ENCODE measurements at places on chromosomes 4 and X. TPM values are rescaled to one million over a fixed set of nuclear protein-coding genes. Genes with fewer than 3 reads are reported as not detected.

DNA sequence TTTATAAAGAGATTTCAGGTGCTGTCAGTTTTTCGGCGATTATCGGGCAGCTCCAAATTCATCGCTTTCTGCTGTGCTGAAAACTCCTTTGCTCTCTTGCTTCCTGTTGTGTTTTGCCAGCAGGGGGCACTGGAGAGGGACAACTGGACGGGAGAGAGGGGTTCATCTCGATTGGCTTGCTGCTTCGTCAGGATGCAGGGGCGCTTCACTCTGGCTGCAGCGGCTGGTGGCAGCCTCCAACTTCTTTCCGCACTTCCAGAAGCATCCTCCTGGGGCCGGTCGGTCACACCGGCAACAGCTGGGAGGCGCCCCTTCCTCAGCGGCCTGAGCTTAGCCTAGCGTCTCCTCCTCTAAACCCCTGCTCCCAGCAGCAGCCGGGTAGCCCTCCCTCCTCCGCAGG lies 29.5 kb downstream of the MSL3 start:
- H3K4me3 ChIP-seq: no peak overlapping the region
- no peak overlapping the region for H3K27ac ChIP-seq
- no peaks in the 10 kb centered on the region for H3K4me1 ChIP-seq
- DNase-seq: peak; percentile 48
- no peaks in the 10 kb centered on the region for H3K27me3 ChIP-seq

ZAR1 gene
- not detected for total RNA-seq

DNA sequence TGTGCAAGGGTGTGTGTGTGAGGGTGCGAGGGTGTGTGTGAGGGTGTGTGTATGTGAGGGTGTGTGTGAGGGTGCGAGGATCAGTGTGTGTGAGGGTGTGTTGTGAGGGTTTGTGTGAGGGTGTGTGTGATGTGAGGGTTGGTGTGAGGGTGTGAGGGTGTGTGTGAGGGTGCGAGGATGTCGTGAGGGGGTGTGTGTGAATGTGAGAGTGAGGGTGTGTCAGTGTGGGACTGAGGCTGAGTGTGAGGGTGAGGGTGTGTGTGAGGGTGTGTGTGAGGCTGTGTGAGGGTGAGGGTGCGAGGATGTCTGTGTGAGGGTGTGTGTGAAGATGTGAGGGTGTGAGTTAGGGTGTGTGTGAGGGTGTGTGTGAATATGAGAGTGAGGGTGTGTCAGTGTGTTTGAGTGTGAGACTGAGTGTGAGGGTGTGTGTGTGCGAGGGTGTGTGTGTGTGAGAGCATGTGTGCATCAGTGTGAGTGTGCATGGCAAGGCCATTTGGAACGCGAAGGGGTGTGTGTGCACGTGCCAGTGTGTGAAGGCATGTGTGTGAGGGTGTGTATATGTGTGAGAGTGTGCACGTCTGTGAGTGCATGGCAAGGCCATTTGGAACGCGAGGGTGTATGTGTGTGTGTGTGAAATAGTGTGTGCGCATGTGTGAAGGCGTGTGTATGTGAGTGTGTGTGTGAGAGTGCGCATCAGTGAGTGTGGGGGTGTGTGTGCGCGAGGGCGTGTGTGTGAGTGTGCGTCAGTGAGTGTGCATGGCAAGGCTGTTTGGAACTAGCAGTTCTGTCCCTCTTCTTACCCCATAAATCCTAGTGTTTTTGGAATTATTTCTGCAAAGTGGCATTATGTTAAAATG lies 69.8 kb downstream of the RGS12 start:
- no peak overlapping the region for H3K4me3 ChIP-seq
- DNase-seq: no peak
- no peak overlapping the region for H3K27ac ChIP-seq
- H3K4me1 ChIP-seq: peaks cover 4% of the 10 kb centered on the region

SH3TC1 gene
- total RNA-seq: 88.3 TPM

DNA sequence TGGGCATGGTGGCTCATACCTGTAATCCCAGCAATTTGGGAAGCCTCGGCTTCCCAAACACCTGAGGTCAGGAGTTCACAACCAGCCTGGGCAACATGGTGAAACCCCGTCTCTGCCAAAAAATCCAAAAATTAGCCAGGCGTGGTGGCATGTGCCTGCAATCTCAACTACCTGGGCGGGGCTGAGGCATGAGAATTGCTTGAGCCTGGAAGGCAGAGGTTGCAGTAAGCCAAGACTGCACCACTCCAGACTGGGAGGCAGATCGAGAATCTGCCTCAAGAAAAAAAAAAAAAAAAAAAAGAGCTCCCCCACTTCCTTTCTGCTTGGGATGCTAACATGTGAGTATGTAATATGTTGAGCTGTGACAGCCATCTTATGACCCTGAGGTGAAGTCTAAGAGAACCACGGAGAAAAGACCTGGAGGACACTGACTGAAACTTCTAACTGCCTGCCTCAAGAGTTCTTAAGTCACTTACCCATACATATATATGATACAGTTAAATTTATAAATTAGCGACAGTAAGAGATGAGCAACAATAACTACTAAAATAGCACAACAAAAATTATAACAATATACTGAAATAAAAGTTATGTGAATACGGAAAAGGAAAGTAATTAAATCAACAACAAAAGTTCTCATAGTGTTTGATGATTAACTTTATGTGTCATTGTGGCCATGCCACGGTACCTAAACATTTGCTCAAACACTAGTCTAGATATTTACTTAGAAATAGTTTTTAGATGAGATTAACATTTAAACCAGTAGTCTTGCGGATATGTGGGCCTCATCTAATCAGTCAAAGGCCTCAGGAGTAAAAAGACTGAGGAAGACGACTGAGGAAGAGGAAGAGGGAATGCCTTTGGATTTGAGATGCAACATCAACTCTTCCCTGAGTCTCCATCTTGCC lies 178.3 kb downstream of the OPHN1 start:
- H3K36me3 ChIP-seq: no peaks in the 10 kb centered on the region
- no peaks in the 10 kb centered on the region for H3K27me3 ChIP-seq
- H3K4me1 ChIP-seq: no peaks in the 10 kb centered on the region
- DNase-seq: no peak
- H3K27ac ChIP-seq: no peak overlapping the region

HS3ST1 gene
- total RNA-seq: 6.0 TPM

- H3K27ac ChIP-seq: no peak overlapping the region
- peaks cover 11% of the 10 kb centered on the region for H3K4me1 ChIP-seq
- no peaks in the 10 kb centered on the region for H3K27me3 ChIP-seq
- no peaks in the 10 kb centered on the region for H3K36me3 ChIP-seq
These were observed 298.2 kb upstream of the KLF3 start for GRCh38 chr4:38365748-38366310.

DNA sequence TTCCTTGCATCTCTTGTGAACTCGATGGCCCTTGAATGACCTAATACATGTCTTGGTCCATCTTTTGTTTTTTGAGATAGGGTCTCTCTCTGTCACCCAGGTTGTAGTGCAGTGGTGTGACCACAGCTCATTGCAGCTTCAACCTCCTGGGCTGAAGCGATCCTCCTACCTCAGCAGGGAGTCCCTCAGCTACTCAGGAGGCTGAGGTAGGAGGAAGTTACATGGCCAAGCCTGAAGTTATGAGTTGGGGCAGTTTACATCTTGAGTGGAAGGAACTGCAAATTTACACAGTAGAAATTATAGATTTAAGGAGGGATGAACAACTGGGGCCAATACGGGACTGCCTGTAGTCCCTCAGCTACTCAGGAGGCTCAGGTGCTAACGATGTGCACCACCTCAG lies 97.2 kb upstream of the METTL14 start:
- no peak overlapping the region for H3K4me3 ChIP-seq
- H3K27ac ChIP-seq: no peak overlapping the region
- no peaks in the 10 kb centered on the region for H3K36me3 ChIP-seq

DNA sequence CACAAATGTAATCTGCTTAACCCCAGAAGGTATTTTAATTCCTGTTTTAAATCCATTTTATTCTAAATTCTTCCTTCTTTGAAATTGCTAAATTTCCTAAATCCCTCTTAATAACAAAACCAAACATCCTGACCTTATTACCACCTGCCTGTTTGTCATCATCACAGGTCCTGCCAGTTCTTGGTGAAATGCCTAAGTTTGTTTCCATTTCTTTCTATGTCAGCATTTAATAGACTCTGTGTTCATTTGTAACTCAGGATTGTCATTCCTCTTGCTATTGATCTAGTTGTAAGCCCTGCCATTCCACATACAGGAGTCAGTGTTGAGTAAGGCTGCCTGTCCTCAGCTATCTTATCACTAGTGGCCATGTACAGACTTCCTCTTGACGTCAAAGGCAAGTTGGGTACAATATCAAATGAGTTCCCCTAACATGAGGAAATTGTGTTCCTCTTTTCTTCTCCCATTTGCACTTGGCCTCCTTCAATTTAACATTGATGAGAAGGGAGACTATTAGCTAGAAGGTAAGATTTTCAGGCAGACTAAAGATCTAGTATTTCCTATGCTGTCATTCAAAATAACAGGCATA lies 440.1 kb downstream of the AFF2 start:
- no peaks in the 10 kb centered on the region for H3K27me3 ChIP-seq
- no peaks in the 10 kb centered on the region for H3K36me3 ChIP-seq
- DNase-seq: no peak
- H3K27ac ChIP-seq: no peak overlapping the region
- H3K4me3 ChIP-seq: no peak overlapping the region

DNA sequence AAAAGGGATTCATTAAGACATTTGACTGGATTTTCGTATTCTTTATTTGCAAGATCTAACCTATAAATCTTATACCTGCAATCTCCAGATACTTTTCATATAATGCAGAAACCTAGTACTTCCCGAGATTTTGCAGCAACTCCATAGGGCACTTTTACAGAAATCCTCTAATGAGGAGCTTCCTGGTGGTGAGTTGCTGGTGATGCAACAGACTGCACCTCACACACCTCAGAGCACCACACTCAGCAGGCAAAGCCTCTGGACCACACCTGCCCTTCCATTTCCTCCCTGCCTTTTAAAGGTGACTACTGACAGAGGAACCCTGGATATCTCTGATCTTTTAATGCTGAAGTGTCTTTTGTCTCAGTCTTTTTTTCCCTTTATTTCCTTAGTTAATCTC lies 289.4 kb downstream of the TRAM1L1 start:
- no peak overlapping the region for H3K4me3 ChIP-seq
- H3K4me1 ChIP-seq: no peaks in the 10 kb centered on the region
- H3K27ac ChIP-seq: no peak overlapping the region

- H3K4me1 ChIP-seq: peaks cover 10% of the 10 kb centered on the region
- no peaks in the 10 kb centered on the region for H3K36me3 ChIP-seq
- no peak overlapping the region for H3K4me3 ChIP-seq
- no peaks in the 10 kb centered on the region for H3K27me3 ChIP-seq
- peak overlapping the region; percentile 65 for H3K27ac ChIP-seq
These were observed 492.9 kb downstream of the INPP4B start for GRCh38 chr4:142353149-142353738.

DNA sequence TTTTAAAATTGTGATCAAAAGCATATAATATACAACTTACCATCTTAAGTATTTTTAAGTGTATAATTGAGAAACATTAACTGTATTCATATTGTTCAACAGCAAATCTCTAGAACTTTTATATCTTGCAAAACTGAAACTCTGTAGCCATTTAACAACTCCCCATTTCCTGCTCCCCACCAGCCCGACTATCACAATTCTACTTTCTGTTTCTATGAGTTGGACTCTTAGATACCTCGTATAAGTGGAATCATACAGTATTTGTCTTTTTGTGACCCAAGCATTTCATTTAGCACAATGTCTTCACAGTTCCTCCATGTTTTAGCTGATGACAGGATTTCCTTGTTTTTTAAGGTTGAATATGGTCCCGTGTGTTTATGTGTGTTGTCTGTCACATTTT lies 106.0 kb downstream of the LRBA start:
- H3K4me3 ChIP-seq: no peak overlapping the region
- no peak overlapping the region for H3K27ac ChIP-seq
- H3K36me3 ChIP-seq: no peaks in the 10 kb centered on the region
- H3K4me1 ChIP-seq: no peaks in the 10 kb centered on the region
- no peaks in the 10 kb centered on the region for H3K27me3 ChIP-seq
- DNase-seq: no peak

GRCh38 chr4:141807103-141807891 lies 170.9 kb downstream of the IL15 start:
- no peak for DNase-seq
- no peak overlapping the region for H3K4me3 ChIP-seq
- H3K27ac ChIP-seq: no peak overlapping the region
- H3K4me1 ChIP-seq: no peaks in the 10 kb centered on the region

DNA sequence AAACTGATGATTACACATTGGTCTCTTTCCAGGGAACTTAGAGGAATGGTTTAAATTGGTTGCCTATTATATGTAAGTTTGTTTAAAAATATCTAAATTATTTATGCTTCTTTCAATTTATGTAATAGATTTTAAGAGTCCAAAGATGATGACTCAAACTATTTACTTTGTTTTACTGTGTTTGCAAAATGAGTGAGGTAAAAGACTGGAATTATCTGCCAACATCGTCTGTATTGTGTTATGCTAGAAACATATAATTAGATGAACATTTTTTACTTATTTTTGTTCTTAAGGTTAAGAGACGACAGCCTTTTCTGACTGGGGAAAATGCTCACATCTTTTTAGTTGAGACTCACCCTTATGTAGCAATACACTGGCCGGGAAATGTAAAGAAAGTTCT lies 51.1 kb upstream of the SYTL5 start:
- no peaks in the 10 kb centered on the region for H3K36me3 ChIP-seq
- DNase-seq: no peak
- H3K4me1 ChIP-seq: no peaks in the 10 kb centered on the region
- H3K4me3 ChIP-seq: no peak overlapping the region
- H3K27ac ChIP-seq: no peak overlapping the region

MOSPD2 gene
- 20.2 TPM for total RNA-seq

FGFBP1 gene
- not detected for total RNA-seq

GLUD2 gene
- total RNA-seq: 0.59 TPM

DGKK gene
- total RNA-seq: not detected

DNA sequence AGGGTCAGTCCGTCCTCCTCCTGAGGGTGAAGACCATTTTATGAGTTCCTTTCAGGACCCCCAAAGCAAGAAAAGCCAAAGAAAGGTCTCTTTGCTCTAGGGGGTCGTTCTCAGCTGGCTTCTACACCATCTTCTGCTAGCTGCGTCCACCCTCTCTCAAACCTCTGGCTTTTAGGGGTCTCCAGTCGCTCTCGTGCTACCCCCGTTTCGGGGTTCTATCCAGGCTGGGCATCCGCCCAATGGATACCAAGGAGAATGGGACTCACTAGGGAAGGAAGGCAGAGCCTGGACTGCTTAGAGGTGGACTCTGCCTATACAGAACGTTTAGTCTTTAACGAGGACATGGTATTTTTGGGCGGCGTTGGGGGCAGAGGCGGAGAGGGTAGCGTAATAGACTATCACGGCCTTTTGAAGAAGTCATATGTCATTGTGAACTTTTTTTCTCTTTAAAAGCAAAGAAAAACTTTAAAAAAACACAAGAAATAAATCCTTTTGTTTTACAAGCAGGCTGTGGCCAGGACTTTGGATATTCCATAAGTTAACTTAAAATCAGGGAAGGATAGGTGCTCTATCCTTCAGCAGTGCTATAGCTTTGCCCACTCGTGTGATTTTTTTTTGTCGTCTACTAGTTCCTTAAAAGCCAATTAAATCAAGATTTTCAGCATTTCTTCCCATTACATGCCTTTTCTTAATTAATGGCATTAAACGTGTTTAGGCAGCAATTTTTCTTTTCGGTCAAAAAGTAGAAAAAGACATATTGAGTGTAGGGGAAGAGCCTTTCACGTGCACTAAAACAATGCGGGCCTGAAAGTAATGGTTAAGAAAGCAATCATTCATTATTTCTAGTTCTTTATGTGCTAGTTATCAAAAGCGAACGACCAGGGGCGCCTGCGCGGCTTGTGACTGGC lies 7.2 kb upstream of the PITX2 start:
- no peak for DNase-seq
- H3K36me3 ChIP-seq: no peaks in the 10 kb centered on the region
- no peak overlapping the region for H3K27ac ChIP-seq
